ENCODE measurements at places on chromosomes 5 and 9. TPM values are rescaled to one million over a fixed set of nuclear protein-coding genes. Genes with fewer than 3 reads are reported as not detected.

Gene SH3TC2
- total RNA-seq: 2.2 TPM

Gene SLC6A19
- total RNA-seq: not detected

Gene WDR38
- not detected for total RNA-seq

Gene THG1L
- total RNA-seq: 14.1 TPM

GRCh38 chr9:120014796-120015195, 565.2 kb downstream of the CDK5RAP2 start:
- no peak for DNase-seq

DNA sequence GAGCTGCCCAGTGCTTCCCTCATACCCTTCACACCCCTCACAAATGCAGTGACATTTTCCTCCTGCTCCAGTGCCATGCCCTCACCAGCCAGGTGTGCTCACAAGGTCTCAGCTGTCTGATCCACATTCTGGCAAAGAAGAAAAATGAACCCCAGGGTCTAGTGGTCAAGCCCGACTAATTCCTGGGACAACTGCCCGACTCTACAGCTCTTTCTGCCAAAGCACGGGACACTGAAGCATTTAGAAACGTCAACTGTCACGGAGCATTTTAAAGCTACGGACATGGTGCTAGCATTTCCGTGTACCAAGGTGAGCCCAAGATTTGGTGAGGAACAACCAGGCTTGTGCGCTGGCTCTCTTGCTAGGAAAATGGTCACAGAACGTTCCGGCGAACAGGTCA, 56.8 kb upstream of the PHYKPL start:
- no peak for DNase-seq

- DNase-seq: peak; percentile 39
These were observed 126.9 kb upstream of the OSMR start for GRCh38 chr5:38718771-38719391.

GRCh38 chr5:111120911-111121310, 28.8 kb downstream of the WDR36 start:
- no peak for DNase-seq

GRCh38 chr9:112174965-112175795, at the start of gene SUSD1:
Gene SUSD1 (minus strand): TSS chr9:112175297. CDS start chr9:112175235, 62 bp downstream.
- no peak for DNase-seq

GRCh38 chr9:84374013-84374412, 33.5 kb upstream of the SLC28A3 start:
- DNase-seq: no peak

DNA sequence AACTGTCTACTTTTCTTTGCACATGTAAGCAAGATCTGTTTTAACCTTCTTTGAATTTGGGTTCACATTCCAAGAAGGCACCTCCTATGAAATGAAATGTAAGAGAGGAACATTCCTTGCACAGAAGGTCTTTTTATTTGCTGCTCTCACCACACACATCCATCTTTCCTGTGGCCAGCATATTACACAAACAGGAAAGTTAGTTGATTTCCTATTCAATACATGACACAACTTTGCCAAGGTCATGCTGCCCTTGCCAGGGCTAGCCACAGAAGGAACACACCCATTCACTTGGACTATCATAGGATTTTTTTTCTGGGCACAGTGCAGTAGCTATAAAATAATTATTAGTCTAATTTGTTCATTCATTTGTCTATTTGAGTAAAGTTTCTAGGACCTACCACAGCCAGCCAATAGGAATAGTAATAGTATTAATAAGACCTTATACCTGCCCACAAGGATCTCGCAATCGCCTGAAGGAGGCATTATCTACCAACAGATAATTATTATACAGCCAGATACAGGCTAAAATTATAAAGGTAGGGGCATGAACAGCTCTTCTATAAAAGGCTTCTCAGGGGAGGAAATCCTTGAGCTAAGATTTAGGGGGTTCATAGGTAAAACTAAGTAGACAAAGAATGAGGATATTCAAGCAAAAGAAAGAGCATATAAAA, 78.1 kb upstream of the NREP start:
- DNase-seq: no peak

DNA sequence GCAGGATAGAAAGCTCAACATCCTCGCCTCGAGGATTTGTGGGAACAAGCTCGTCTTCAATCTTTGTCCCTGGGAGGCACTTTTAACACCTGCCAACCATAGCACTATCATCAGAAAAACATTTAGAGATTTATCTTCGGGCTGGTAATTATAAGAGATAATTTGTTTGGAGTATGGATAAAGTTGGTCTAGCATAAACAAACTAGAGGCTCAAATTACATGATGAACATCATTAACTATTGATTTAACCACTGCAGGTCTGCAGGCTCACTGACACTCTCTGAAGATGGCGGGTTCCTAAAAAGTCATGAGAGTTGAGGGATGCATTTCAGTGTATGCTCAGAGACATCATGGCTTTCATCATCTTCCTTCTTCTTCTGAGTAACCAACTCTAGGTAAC, 25.8 kb upstream of the PCA3 start:
- DNase-seq: peak; percentile 2

Gene CATSPER3
- 0.65 TPM for total RNA-seq

- DNase-seq: no peak
These were observed 424.7 kb downstream of the RAB3C start for GRCh38 chr5:59007460-59008063.

DNA sequence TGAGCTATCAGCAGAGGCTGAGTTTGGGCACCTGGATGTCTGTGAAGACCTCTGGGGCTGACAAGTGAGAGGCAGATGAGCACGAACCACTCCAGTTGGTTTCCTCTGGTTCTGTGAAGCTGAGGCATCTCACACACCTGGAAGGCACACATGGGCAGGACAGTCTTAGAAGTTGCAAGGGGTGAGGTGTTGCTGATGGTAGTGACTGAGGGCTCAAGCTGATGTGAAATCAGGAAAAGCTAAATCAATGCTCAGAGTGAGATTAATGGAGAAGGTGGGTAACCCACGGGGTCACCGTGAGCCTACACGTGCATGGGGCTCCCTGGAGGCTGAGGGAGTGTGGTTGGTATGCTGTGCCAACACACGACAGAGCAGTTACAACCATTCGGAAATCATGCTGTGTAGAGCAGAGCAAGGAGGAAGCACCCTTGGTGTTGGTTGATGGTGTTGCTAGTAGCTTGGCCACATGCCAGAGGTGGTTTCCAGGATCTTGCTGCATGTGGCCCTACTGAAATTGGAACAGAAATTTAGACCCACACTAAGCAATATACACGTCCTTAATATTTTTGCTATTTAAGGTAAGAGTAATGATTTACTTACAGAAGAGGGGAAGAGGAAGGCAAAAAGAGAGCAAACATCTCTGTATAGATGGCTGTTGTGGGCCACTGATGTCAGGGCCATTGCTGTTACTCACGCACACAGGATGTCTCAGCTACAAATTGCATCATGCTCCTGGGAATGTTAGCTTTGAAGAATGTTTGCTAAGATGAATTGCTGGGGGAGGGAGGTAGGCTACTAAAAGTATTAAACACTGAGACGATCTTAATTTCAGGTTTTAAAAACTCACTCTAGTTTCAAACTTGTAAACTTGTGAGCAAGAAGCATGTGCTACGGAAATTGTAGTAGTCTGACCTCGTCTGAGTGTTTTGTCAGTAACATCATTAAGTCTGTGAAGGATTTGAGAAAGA, 170.5 kb downstream of the ARHGEF28 start:
- DNase-seq: no peak

Gene ASPN
- 15.4 TPM for total RNA-seq

Gene IL13
- total RNA-seq: not detected

GRCh38 chr5:142408981-142409481, 84.2 kb upstream of the SPRY4 start:
- no peak for DNase-seq

DNA sequence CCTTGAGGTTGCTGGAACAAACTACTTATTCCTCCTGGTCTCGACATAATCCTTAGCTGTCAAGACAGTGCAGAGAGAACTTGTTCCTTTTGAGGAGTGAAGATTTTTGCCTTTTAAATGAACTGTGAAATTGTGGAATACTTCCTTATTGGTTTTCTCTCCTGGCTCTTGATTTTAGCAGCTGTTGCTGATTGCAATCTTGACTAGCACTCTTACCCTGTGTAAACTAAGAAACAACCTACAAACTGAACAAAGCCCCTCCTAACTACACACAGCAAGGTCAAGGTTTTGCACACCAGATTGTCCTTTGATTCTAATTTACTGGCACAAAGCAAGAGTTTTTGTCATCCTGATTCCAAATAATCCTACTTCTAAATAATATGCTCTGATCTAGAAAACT, 84.0 kb upstream of the GOLGA1 start:
- no peak for DNase-seq

Gene PCDHB11
- total RNA-seq: 2.7 TPM

Gene IRX1
- total RNA-seq: not detected

GRCh38 chr5:163880302-163880701, 374.9 kb downstream of the MAT2B start:
- DNase-seq: no peak

GRCh38 chr9:16787724-16788123, 82.7 kb downstream of the BNC2 start:
- no peak for DNase-seq

DNA sequence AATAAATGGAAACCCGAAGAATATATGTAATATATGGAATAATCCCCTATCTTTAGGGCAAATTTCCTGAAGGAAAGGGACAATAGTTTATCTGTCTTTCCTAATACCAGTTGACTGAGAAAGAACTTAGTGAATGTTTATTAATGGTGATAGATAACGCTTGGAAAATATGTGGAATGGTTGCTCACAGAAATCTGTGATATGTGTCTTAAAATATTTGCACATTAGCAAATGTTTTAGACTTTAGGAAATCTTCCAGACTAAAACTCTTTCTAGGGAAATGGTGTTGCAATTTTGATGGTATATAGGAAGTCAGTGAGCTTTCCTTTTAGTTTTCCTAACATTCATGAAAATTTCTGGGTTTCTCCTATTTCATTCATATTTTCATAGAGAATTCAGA, 90.4 kb downstream of the PIP5K1B start:
- no peak for DNase-seq

Gene TAF11L10
- not detected for total RNA-seq

Gene ARSI
- 10.1 TPM for total RNA-seq

Gene RNF183
- total RNA-seq: not detected

GRCh38 chr5:149317281-149318048, 27.8 kb upstream of the GRPEL2 start:
- DNase-seq: no peak

DNA sequence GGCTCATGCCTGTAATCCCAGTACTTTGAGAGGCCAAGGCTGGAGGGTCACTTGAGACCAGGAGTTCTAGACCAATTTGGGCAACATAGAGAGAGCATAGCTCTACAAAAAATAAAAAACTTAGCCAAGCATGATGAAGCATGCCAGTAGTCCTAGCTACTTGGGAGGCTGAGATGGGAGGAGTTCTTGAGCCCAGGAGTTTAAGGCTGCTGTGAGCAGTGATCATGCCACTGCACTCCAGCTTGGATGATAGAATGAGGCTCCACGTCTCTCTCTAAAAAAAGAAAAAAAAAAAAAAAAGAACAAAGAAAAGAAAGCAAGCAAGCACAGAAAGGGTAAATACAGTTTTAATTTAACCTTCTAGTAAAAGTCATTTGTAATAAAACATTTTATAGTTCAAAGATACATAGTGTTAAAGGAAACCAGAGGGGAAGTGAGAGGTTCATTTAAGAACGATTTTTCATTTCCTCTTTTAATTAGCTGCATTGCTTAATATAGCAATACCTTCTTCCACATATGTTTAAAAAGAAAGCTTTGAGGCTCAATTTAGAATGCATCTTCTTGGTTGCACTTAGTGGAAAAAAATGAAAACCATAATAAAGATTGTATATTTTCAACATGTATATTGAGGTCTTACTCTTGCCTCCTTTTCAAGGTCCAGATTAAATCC, 14.9 kb downstream of the GAPT start:
- no peak for DNase-seq

- no peak for DNase-seq
These were observed 20.3 kb upstream of the RIC1 start for GRCh38 chr9:5608298-5609225.

- no peak for DNase-seq
These were observed 26.0 kb upstream of the CNOT6 start for GRCh38 chr5:180467989-180468731.

GRCh38 chr9:114827641-114828302, 21.9 kb upstream of the TNFSF15 start:
- DNase-seq: peak; percentile 72

DNA sequence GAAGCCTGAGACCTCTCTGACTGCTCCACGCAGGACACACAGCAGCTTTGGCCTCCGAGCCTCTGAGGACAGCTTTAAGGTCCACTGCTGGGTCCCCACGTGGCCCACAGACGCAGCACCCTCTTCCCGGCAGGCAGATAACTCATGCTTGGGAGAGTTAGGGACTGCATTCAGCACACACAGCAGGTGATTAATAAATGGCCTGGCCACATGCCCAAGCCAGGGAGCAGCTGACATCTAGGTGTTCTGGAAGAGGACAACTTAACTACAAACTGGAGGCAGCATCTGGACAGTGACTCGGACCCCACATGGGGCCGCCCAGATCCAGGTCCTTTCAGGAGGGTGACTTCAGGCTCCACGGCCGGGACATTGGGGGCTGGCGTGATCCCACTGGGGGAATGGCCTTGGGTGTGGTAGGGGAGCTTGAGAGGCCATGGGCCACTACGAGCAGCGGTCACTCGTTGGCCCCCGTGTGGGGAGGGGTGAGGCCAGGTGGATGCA, 11.3 kb downstream of the NINJ1 start:
- no peak for DNase-seq

DNA sequence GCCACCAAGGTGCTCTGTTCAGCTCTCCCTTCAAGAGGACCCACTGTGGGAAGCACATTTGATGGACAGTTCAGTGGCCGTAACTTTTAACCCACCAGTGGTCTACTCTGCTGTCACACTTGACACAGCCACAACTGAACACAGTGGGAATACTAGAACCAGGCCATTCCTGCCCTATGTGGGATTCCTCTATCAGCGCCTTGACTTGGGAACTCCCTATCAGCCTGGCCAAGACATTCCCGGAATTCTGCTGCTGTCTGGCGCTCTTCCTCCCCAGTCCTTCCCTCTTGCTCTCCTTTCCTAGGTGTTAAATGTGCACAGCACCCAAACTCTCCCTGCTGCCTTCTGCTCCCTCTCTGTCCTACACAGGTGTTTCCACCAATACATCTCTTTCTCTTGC, 23.1 kb upstream of the SH3PXD2B start:
- DNase-seq: no peak

Gene CEL
- 0.23 TPM for total RNA-seq

Gene TMEM171
- not detected for total RNA-seq

DNA sequence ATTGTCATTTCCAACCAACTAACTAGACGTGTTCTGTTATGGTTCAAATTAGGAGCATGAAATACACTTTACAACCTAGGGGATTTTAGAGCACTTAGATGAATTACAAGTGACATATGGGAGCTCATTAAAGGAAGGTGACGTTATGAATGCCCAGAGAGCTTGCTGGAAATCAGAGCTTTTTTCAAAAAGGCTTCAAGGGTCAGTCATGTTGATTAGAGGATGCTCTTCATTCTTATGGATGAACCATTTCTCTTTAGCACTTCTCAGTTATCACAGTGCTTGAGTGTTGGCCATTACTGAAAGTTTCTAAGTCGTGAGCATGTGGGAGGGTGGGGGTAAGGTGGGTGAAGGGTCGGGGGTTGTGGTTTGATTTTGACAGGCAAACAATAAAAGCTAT, 1245.5 kb upstream of the DMAC1 start:
- no peak for DNase-seq

Measured in esophagus muscularis mucosa (tissue), 4 donors.